NCI-H226 (cell line): ENCODE measurements at places on chromosomes 13 and 19.
A peak's percentile ranks its signal among the peaks of the same experiment; 100 is the strongest.

DNA sequence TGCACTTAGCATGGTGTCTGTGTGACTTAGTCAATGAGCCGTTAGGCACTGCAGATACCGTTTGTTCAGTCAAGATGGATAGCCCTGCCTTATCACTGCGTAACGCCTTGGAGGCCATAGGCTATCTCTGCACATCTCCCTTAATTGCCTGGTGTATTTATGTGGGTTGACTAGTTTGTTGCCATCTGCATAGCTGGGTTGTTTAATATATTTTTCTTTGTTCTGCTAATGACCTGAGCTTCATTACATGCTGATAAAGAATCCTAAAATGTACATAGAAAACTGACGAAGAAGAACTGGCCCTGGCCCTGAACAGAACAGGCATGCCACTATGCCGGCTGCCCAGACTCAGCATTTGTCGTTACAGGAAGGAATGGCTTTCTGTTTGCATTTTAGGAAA lies 297.8 kb downstream of the SHISA2 start:
- no peak for DNase-seq

DNA sequence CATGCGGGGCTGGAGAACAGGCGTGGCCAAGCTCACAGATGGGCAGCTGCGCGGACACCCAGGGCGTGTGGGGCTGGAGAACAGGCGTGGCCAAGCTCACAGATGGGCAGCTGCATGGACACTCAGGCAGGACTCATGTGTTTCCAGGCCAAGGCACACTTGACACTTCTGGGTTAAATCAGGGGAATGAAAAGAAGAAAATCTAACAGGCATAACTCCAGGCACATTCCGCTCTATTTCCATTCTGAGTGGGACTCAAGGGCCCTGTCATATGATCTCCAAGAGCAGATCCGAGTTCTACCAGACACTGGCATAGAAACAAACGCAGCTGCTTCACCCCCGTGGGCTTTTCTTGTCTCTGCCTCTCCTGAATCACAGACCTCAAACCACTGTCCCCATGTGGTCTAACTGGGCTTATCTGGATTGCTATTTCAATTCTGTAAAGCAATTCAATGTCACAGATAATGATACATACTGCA lies 17.4 kb upstream of the C13orf46 start:
- DNase-seq = no peak

DNA sequence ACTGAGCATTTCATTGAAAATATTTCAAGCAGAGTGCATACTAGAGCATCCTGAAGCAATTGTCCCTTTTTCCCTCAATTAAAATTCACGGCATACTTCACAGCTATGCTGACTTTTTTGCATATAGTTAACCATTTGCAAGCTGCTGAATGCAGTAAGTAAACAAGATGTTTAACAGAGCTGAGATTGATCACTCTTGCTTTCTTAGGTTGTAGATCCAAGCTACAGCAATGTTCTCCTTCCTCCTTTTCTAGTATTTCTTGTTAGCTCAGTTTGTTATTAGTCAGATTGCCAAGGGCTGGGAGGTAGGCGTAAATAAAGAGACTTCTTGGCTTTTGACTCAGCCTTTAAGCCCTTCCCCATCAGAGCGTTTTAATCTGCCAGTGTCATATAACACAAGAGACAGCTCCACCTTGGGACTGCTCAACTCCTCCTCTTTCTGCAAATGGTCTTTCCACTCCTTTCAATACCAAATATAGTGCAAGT lies at the start of gene SLITRK6:
SLITRK6 (minus strand) TSS at position 323 of the 486 bp plus-strand sequence. CDS start 2,911 bp downstream, outside the sequence.
- DNase-seq = peak; percentile 78

DNA sequence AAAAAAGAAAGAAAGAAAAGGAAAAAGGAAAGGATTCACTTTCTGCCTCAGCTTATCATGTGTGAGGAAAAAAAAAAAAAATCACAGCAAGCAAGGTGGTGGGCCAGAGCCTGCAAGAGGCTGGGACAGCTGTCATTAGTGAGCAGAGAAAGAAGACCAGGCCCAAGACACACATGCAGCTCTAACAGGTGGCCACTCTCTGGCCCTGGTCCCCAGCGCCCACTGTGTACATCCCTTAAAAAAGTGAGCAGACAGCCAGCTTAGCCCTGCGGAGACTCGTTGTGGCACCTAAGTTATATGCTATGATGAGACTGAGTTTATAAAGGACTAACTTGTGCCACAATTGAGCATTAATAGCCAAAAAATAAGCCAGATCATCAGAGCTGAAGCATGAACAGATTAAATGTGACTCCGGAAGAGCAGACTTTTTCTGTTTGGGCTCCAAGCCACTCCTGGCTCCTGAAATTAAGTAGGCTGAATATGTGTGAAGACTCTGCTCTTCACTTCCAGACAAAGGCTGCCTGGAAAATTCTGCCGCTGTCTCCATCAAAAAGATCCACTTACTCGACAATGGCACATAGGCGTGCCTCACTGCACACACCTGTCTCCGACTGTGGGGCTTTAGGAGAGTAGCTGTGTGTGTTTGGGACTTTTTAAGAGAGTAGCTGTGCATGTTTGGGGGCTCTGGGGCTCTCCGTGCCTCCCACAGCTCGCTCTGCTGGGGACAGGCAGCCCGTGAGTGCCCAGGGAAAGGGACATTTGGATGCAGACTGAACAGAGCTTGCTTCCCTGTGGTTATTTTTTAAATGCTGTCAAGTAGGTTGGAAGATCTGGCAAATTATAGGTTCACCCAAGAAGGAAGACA lies 55.0 kb downstream of the LATS2 start:
- no peak for DNase-seq

DNA sequence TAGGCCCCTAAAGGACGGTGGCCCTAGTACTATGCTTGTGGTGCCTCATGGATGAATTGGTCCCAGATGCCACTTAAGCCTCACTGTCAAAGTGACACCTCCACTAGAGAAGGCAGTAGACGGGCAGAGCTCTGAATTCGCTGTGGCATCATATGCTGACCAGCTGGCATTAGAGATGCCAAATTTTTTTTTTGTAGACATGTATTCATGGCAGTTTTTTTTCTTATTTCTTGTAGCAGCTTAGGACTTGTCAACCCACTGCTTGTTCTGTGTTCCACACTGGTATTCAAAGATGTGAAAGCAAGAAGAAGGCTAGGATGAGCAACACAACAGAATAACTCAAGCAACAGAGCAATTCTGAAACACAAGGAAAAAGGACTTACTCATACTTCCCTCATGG lies 212.5 kb downstream of the DLEU7 start:
- DNase-seq = no peak

DNA sequence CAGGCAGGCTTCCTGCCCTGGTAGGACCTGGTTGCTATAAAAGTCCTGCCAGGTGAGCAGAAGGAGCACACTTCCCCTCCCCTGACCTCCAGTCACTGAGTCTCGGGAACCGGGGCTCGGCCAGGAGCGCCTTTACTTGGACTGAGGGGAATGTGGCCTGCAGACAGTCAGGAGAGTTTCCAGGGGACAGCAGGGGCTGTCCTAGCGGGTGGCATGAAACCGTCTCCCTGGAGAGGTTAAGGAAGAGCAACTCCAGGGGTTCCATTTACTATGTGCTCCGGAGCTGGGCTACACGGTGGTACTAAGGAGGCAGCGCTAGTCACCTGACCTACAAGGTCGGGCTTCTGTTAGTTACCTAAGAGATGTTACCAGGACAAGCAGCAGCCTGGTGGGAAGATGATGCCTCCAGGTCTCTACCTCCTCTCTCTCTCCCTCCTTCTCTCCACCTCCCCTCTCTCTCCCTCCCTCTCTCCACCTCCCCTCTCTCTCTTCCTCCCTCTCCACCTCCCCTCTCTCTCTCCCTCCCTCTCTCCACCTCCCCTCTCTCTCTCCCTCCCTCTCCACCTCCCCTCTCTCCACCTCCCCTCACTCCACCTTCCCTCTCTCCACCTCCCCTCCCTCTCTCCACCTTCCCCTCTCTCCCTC lies 4.1 kb upstream of the CNOT3 start:
- DNase-seq = no peak

GRCh38 chr13:94664889-94665288 lies 47.5 kb downstream of the SOX21 start:
- DNase-seq = no peak

- DNase-seq = peak; percentile 66
These were observed 2.0 kb downstream of the PTH2 start for GRCh38 chr19:49421039-49421877.

- DNase-seq = no peak
These were observed 12.6 kb upstream of the ERFL start for GRCh38 chr19:41940731-41941409.

GRCh38 chr19:6032381-6032780 lies 54.4 kb upstream of the RANBP3 start:
- no peak for DNase-seq

DNA sequence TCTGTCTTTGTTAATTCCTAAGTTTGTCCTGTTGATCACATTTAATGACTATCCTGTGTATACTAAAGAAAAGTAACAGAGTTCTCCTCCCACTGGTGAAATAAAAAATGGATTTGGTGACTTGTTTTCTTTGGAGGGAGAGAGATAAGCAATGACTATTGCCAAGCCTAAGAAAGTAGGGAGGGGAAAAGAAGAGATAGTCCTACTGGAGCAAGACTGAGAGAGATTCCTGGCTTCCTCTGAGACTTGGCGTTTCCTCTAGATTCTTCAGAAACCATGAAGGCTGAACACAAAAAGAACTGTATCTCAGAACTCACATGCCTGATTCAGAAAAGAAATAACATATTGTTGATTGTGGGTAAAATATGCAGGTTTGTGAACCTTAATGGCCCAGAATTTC lies 406.5 kb downstream of the FOXO1 start:
- DNase-seq = peak; percentile 44

DNA sequence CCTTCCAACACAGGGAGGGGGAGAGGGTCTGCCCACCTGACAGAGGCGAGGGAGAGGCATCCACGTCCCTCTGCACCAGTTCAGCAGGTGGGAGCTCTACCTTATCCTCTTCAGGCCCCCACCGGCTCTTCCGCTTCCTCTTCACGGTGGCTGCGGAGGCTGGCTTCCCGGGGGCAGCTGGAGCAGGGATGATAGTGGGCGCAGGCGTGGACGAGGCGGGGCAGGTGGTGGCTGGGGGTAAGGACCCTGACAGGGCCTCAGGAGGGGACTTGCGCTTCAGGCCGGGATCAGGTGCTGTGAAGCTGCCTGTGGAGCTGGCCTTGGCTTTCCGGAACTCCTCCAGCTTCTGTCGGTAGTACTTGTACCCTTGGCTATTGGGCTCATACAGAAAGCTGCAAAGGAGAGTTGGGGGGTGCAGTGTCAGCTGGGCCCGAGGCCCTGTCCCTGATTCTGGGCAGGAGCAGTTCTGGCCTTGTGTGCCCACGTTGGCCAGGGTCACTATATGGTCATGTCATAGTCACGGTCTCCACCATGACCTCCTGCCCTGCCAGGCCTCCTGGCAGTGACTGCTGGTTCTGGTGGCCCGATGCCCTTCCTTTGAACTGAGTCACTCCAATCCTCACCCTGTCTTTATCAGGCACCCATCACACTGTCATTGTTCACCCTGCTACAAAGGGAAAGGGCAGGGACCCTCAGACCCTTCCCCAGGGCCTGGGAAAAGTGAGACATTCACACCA lies 23.2 kb downstream of the SUGP1 start:
- DNase-seq = no peak

- DNase-seq = no peak
These were observed 90.2 kb downstream of the RAB20 start for GRCh38 chr13:110471156-110471832.

DNA sequence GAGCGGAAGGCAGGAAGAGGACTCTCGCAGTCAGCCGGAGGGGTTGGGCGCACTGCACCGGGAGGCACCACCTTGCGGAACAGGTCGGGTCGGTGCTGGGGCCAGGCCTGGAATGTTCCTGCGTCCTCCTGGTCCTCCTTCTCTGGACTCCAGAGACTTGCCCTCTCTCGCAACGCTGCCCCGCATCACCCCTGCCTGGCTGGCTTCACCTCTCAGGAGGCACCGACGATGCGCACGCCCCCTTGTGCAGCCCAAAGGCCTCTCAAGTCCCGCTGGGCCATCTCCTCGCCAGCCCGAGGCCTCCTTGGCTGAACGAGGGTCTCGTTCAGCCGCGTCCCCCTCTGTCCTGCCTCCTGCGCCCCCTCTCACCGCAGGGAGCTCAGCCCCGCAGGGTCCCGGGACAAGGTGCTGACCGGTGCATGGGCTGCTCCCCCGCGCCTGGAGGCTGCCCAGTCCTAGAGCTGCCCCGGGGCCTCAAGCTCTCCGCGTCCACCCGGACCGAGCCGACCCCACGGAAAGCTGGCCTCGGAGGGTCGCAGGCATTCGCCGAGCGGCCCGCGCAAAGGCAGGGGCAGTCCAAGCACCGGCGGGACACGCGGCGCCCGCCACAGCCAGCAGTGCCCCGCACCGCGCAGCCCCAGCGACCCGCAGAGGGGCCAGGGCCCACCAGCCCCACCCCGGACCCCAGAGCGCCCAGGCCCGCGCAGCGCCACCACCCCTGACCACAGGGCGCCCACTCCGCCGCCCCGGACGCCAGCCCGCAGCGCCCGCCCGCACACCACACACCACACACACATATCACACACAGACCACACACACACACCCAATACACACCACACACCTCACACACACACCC lies 133.8 kb downstream of the CRYL1 start:
- no peak for DNase-seq

GRCh38 chr19:13029893-13030292 lies 34.6 kb downstream of the NFIX start:
- no peak for DNase-seq

DNA sequence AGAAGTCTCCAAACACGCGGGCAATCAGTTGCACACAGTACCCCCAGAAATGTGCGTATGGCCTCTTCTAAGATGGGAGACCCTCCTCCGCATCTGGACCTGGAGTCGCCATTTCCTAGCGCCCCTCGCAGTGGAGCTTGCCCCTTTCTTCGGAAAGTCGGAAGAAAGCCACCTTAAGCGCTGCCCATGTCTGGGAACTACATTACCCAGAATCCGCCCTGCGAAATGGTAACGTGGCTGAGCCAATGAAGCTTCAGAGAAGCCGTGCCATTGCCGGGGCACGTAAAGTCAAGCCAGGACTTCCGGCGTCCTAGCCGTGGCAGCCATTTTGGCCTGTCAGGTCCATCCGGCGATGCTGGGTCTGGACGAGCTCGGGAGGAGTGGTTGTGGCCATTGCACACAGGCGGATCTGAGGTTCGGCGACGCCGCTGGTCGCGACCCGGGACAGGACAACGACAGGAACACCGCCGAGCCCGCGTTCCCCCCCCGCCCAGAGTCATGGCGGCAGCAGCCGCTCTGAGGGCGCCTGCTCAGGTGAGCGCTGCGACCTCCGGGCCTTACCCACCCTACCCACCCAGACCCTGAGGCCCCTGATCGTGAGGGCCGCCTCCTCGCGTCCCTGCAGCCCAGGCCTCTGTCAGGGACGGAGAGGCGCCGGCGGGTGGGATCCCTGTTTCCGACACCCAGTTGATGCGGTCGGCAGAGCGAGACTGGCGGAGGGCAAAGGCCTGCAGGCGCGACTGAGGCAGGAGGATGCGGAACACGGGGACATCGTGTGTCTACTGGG lies at the start of gene ZNF586:
ZNF586 (plus strand) TSS at position 332 of the 787 bp plus-strand sequence; CDS start at position 499, 167 bp downstream.
- peak; percentile 96 for DNase-seq

GRCh38 chr13:29857085-29857484 lies 6.7 kb upstream of the UBL3 start:
- no peak for DNase-seq
